ENCODE measurements at places on chromosomes 7 and 10.

DNA sequence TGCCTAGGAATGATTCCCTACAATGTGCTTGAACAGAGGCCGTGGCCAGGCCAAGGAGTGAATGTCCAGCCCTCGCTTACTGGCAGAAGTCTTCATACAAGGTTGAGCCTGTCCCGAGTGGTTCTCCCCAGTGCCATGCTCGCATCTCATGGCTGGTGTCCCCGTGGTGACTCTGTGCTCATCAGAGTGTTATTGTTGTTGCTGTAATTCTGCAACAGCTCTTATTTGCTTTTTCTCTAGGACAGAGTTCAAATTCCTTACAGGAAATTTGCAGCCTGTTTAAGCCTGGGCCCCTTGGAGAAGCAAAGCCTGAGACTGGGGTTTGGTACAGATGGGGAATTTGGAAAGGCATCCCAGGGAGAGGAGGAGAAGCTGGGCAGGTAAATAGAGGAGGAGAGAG, 157.7 kb upstream of the PRR15 start:
- no peak for DNase-seq

DNA sequence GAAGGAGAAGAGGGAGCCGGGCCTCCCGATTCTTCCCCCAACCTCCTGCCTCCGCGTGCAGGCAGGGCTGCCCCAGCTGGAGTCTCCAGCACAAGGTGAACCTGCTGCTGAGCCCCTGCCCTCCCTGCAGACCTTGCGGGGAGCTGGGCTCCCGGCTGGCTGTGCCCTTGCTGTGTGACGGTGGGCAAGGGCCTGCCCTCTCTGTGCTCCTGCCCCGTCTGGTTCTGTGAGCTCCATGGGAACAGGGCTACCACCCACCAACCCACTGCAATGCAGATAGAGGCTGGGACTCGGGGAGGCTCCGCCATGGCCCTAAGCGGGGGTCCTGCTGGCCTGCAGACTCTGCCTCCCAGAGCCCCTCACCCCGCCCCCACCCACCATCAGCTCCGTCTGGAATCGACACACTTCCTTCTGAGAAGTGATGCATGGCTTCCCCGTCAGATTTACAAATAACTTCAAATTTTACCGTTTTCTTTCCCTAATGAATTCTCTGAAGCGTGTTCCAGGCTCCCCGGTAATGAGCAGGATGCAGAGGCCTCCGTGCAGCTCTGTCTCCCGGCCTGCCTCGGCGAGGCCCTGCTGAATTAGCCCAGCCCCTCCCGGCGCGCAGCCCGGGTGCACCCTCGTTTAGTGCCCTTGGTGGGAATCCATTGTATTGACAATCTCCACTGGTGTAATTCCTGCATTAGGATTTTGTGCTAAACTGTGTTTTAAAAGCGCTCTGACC, 111.0 kb downstream of the MICALL2 start:
- DNase-seq = no peak

GRCh38 chr10:104304927-104305326, 33.3 kb downstream of the ITPRIP start:
- DNase-seq = no peak

GRCh38 chr10:110069502-110069982, 61.8 kb downstream of the ADD3 start:
- DNase-seq = no peak

- no peak for DNase-seq
Observed at GRCh38 chr7:4123346-4123745, 558.7 kb upstream of the FOXK1 start.

- DNase-seq = no peak
Observed at GRCh38 chr10:78844960-78845607, 223.7 kb upstream of the ZMIZ1 start.

- DNase-seq = no peak
Observed at GRCh38 chr7:152600266-152600665, 75.7 kb downstream of the XRCC2 start.

- DNase-seq = no peak
Observed at GRCh38 chr7:130458257-130458656, 17.4 kb upstream of the CEP41 start.

- DNase-seq = no peak
Observed at GRCh38 chr7:73896454-73896853, 35.5 kb downstream of the TMEM270 start.

GRCh38 chr7:131665021-131665420, 108.6 kb upstream of the PODXL start:
- no peak for DNase-seq

- no peak for DNase-seq
Observed at GRCh38 chr7:20913853-20914252, 127.2 kb upstream of the SP8 start.

- no peak for DNase-seq
Observed at GRCh38 chr7:159122276-159122675, 22.4 kb downstream of the VIPR2 start.

DNA sequence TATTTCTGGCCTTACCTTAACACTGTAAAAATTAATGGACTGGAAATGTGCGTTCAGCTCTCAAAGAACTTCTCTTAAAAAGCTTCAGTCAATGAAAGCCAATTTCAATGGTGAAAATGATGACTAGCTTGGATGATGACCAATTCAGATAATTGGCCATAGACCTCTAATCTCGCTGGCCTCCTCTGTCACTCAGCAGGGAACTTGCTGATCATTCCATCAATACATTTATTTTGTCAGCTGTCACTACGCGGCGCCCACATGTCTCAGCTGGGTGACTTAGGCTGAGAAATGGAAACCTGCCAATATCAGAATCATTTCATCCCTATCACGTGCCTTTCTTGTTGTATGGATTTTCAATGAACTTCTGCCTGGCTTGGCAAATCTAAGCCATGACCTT, 673.0 kb upstream of the AUTS2 start:
- DNase-seq = no peak

GRCh38 chr7:47153576-47153975, 428.3 kb downstream of the TNS3 start:
- DNase-seq = no peak

- DNase-seq = no peak
Observed at GRCh38 chr7:79055722-79056415, 397.6 kb downstream of the MAGI2 start.

- no peak for DNase-seq
Observed at GRCh38 chr10:132468651-132469050, 68.9 kb upstream of the INPP5A start.

- no peak for DNase-seq
Observed at GRCh38 chr7:142646386-142647140, 102.7 kb upstream of the PRSS1 start.

GRCh38 chr10:55058800-55059199, 257.8 kb upstream of the PCDH15 start:
- no peak for DNase-seq

DNA sequence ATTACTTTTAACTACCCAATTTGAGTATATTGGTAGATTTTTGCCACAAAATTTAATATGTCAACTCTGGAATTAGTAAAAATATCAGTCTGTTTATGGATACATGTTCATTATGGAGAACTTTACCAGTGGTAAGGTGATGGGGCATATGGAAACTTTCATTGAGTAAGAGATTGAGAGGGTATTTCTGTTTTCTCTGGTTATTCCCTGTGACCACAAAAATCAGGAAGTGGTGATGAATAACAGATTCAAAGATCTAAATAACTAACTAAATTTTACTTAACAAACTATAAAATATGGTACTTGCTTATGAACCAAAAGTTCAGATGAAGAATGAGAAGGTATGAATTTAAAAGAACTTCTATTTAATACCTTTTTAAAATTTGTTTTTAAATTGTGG, 22.1 kb upstream of the STEAP4 start:
- DNase-seq = no peak

- no peak for DNase-seq
Observed at GRCh38 chr7:18208921-18209320, 181.3 kb upstream of the PRPS1L1 start.

- no peak for DNase-seq
Observed at GRCh38 chr10:43090188-43090587, 13.3 kb downstream of the RET start.

- DNase-seq = no peak
Observed at GRCh38 chr10:121947343-121948330, 19.8 kb upstream of the ATE1 start.

GRCh38 chr10:71694567-71694968, 25.0 kb downstream of the C10orf105 start:
- DNase-seq = no peak

GRCh38 chr10:97822261-97822687, 27.4 kb upstream of the GOLGA7B start:
- DNase-seq = no peak

GRCh38 chr7:43869867-43870240, 537 bp upstream of the MRPS24 start:
- no peak for DNase-seq

GRCh38 chr7:30403477-30403876, 75.1 kb downstream of the NOD1 start:
- no peak for DNase-seq

DNA sequence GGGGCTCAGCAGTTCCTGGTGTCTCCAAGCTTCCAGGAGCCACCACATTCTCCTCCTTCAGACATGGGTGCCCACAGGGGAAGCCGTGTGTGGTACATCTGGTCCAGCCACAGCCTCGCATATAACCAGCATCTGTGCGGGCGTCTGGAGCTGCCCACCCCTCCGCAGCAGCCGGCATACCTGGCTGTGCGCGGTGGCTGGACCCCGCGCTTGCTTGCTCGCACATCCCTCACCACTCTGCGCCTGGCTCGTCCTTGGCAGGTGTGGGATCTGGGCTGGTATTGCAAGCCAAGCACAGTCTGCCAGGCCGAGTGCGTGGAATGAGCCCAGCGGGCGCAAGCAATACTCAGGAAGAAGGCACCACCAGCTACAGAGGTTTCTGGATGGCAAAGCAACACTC, 117.7 kb upstream of the MBL2 start:
- DNase-seq = no peak

GRCh38 chr7:92924800-92925199, 88.4 kb upstream of the CDK6 start:
- no peak for DNase-seq

GRCh38 chr7:68457481-68457880, 1140.8 kb upstream of the AUTS2 start:
- no peak for DNase-seq

- DNase-seq = no peak
Observed at GRCh38 chr7:128321044-128321422, 22.7 kb downstream of the RBM28 start.

GRCh38 chr10:132310701-132311337, 3.1 kb upstream of the STK32C start:
- DNase-seq = no peak

DNA sequence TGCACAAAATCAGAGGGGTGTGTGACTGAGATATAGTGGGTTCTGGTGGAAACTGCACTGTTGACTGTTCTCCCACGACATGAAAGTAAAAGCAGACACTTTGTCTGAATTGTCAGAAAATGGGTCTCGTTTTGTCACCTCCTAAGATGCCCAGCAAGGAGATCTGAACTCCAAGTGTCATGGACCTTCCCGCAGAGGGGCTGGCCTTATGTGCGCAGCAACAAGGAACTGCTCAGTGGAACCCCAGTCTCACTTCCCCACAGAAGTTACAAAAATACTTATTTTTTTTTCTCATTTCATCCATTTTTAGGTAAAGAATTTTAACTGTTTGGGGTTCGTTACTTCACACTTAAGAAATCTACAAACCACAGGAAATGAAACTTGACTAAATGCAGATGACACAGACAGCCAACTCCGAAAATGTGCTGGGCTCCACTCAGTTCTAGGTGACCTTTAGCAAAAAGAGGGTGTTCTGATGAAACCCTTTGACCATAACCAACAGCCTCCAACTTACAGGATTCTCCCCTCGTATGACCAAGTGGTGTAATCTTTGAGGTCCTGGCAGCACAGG, 115.0 kb downstream of the FAM107B start:
- no peak for DNase-seq

DNA sequence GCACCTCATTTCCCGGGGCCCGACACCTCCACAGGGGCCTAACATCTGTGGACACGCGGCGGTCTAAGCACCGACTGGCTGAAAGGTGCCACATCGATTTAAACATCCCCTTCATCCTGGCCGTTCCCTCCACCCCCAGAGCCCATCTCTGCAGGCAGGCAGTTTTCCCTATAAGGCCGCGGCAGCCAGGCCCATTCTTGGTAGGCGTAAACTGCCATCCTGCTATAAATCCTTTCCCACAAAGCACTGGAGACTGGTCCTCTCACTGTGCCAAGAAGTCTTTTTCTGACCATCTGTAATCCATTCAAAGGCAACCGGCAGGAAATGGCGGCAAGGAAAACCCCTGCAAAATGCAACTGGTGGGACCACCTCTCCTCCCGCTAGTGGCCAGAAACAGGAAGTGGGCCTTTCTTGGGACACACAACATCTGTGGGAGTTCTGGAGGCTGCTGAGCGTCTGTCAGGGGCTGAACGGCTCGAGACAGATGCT, 22.4 kb downstream of the ATXN7L1 start:
- DNase-seq = peak; percentile 22

DNA sequence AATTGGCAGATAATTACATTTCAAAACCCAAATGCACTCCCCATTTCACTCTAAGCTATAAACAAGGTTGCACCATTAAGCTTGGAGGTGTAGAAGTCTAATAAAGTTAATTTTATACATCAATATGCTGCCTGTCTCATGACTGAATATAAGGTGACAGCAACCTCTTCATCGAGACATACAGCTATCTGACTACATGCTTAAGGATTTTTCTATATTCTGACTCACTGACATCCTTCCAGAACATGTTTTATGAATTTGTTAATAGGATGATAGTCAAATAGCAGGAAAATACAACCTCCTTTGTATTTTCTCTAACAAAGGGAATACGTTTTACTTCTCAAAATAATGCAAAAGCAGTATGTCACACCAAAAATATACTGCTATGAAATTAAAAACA, 76.6 kb downstream of the NRBF2 start:
- DNase-seq = no peak

DNA sequence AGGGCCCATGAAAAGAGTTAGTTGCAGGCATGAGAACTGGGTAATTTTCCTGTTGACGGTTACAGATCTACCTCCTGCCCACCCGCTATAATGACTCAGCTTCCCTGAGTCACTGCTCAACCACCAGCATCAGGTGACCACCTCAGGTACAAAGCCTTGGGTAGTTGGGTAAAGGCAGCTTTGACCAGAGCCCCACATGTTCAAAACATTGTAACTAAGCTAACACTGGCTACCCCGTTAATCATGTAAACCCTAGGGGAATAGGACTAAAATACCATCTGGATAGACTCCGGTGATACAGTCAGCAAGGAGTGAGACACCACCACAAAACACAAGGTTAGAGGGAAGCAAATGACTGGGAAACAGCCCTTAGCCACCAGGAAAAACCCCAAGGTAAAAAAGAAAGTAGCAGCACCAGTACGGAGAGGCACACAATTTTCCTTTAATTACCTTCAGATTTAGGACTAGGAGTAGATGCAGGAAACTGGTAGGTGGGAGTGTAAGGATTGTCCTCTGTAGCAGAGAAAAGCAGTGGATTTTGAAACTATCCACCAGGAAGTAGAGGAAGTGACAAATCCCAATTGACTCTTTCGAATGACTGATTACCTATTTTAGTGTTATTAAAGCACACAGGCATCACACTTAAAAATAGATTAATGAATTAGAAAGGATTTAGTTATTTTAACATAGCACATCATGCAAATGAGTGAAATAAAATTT, 103.5 kb upstream of the PDLIM1 start:
- DNase-seq = no peak

Data from endothelial cell (in vitro differentiated cells).